ENCODE measurements at places on chromosomes 5 and 9. TPM values are rescaled to one million over a fixed set of nuclear protein-coding genes. Genes with fewer than 3 reads are reported as not detected.
A peak's percentile ranks its signal among the peaks of the same experiment; 100 is the strongest.

The GABRA1 gene
- not detected for total RNA-seq

The STKLD1 gene
- 4.1 TPM for total RNA-seq

The SLC25A2 gene
- 0.40 TPM for total RNA-seq

The CERCAM gene
- 19.1 TPM for total RNA-seq

- H3K36me3 ChIP-seq: no peaks in the 10 kb centered on the region
- no peak overlapping the region for H3K27ac ChIP-seq
- peaks cover 39% of the 10 kb centered on the region for H3K27me3 ChIP-seq
- no peak overlapping the region for H3K4me3 ChIP-seq
- H3K4me1 ChIP-seq: no peaks in the 10 kb centered on the region
Observed at GRCh38 chr5:60402161-60402785, 297.7 kb downstream of the DEPDC1B start.

DNA sequence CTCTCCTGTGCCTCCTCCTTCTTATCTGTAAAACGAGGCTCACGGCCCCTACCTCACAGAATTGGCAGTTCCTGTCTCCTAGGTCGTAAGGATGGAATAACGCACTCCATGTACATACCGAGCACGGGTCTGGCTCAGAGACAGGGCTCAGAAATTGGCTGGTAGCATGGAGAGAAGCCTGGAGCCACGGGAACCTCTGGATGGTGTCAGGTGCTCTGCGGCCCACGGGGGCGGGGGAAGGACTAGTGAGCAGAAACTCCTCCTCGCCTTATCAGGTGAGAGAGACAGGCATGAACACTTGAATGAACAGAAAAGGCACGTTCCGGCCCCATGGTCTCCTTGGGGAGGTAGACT is 15.4 kb upstream of the C5orf47 start:
- H3K27ac ChIP-seq: no peak overlapping the region
- H3K36me3 ChIP-seq: no peaks in the 10 kb centered on the region
- peaks cover 33% of the 10 kb centered on the region for H3K4me1 ChIP-seq
- peak overlapping the region; percentile 68 for H3K4me3 ChIP-seq

DNA sequence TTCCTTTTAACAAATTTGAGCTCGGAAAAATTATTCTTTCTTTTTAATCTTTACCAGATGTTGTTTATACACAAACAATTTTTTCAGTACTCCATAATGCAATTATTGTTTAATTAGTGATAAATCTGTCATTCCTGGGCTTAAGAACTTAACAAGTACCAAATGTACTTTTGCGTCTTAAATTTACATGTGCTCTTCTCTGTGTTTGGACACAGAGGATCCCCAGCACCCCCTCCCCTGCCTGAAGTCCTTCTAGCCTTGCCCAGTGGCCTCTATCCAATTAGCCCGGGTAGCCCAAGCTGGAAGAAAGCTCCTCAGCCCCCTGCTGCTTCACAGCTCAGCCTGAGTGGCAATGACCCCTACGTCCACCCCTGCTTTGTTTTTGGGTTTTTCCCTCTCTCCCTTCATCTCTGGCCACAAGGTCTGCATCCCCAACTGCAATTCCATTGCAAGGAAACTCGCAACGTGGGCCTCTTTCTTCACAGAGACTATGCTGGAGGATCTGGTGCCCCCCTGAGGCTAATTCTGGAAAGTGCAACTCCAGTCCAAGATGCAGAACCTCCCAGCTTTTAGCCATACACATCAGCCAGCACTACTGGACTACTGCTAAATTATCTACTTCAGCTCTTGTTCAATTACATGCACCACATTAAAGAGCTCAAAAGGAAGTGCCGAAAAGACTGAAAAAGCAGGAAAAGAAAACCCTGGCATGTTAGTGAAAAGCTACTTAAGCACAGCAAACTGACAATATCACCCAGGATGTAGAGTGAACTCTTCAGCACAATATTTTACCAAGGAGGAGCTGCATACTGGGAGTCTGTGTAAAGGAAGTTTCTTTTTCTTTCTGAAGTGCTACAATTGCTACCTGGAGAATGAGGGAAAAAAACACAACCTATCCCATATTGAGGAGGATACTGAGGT is 186.2 kb downstream of the FANCC start:
- H3K36me3 ChIP-seq: no peaks in the 10 kb centered on the region
- H3K4me3 ChIP-seq: no peak overlapping the region
- DNase-seq: peak; percentile 67

DNA sequence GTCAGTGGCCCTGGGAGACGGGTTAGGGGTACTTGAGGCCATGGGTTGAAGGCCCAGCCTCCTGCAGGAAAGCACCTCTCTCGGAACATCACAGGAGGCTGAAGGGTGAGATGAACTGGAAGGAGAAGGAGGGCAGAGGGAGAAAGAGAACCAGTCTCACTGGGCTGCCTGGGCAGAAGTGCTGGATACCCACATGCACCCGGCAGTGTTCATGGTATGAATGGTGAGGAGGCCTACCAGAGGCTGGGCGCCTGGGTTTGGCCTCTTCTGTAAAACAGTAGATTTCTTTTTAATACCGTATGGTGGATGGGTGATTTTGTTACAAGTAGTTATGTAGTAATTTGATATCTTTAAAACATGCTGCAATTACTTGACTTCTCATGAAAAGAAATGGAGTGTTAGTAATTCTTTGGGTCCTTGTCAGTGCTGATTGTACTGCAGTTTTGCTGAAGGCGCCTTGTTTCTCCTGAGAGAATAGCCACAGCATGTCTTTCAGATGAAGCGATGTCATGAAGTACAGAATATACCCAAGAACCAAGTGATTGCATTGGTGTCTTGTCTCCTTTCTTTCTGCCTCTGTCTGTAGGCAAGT is 258.6 kb downstream of the FANCC start:
- DNase-seq: no peak
- H3K27me3 ChIP-seq: no peaks in the 10 kb centered on the region
- no peak overlapping the region for H3K27ac ChIP-seq

- H3K4me1 ChIP-seq: no peaks in the 10 kb centered on the region
- DNase-seq: no peak
- H3K36me3 ChIP-seq: no peaks in the 10 kb centered on the region
- H3K27ac ChIP-seq: no peak overlapping the region
- H3K27me3 ChIP-seq: no peaks in the 10 kb centered on the region
Observed at GRCh38 chr5:111627862-111628261, 115.5 kb upstream of the STARD4 start.

- no peak overlapping the region for H3K4me3 ChIP-seq
- H3K36me3 ChIP-seq: no peaks in the 10 kb centered on the region
- no peak for DNase-seq
- H3K27me3 ChIP-seq: no peaks in the 10 kb centered on the region
- no peaks in the 10 kb centered on the region for H3K4me1 ChIP-seq
- no peak overlapping the region for H3K27ac ChIP-seq
Observed at GRCh38 chr5:25412116-25412661, 767.4 kb upstream of the CDH10 start.

- no peak overlapping the region for H3K4me3 ChIP-seq
- H3K27me3 ChIP-seq: no peaks in the 10 kb centered on the region
- no peaks in the 10 kb centered on the region for H3K36me3 ChIP-seq
- H3K27ac ChIP-seq: no peak overlapping the region
Observed at GRCh38 chr5:63727583-63727982, 234.7 kb downstream of the HTR1A start.

All from PC-3 (cell line).